ENCODE measurements at places on chromosomes 6 and 20.

DNA sequence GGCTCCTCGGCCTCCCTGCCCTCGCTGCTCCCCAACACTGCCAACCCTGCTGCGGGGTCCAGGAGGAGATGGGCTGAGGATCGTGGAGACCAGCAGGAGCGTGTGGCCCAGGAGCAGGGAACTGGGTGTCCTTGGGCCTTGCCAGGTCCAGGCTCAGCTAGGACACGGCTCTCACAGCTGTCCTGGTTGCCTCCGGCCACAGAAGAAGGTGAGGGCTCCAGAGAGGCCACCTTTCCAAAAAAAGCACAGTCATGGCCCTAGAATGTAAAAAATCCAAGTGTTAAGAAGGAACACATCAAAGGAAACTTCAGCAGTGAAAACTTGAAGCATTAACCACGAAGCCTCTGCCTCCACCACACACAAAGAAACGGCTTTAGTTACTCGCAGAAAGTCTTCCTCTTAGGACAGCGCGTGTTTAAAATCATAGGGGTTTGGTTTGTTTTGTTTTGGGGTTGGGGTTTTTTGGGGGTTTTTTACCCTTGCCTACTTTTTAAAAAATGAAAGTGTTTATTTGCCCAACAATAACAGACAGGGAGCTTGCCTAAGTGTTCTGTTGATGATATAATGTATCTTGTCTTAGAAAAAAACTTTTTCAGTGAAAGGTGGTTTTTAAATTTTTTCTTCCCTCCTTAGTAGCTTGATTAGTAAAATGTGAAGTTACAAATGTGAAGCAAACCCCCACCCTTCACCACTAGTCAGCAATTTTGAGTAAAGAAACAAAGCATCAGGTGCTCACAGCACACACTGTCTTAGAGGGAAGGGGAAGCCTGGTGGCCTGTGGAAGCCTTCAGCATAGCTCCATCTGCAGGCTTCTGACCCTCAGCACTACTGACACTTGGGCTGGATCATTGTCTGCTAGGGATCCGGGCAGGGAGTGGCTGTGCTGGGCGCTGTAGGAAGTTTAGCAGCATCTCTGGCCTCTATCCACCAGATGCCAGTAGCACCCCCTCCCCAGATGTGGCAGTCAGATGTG, 60.0 kb downstream of the PTPN1 start:
- peak; percentile 18 for DNase-seq

- DNase-seq = no peak
Observed at GRCh38 chr6:10421158-10421920, 6.5 kb upstream of the TFAP2A start.

DNA sequence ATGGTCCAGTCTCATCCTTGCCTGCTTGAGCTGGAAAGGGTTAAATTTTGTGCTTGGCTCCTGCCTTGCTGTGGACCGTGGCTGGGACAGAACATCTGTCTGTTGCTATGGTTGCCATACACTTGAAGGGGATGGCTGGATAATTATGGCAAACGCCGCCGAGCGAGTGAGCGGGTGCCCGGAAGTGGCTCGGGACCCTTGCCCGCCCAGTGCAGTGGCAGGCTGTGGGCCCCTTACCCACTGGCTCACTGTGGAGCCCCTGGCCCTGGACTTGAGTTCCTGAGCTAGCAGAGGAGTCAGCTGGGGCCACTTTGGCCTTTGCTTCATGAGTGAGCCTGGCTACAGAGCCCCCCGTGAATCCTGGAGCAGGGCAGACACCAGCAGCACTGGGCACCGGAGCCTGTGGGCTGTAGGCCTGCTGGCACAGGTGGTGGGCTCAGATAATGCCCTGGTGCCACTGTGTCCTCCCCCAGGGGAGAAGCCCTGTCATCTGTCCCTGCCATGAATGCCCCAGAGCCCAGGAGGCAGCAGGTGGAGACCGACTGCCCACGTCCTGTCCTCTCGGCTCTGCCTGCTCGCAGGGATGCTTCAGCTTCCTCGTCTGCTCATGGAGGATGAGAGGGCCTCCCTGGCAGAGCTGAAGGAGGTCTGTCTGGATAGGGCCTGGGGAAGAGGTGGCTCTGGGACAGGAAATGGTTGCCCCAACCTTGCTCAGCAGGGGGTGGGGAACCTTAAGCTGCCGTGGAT, 25.5 kb upstream of the NOL4L start:
- no peak for DNase-seq

DNA sequence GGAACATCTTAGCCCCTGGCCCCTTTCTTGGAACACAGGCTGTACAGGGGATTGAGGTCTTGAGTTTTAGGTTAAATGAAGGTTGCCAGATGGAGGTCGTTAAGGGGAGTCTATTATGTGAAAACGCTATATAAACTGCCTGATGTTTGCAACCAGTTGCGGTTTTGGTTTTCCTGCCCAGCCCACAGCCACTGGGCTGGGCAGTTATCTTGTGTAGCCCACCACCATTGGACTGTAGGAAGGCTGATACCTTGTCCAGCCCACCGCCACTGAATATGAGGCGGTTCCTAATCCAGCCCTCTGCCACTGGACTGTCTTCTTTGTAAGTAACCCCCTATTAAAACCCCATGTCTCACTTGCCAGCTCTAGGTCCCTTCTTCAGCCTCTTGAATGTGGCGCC, 42.3 kb upstream of the COL21A1 start:
- DNase-seq = no peak

- no peak for DNase-seq
Observed at GRCh38 chr20:3270051-3270450, 31.1 kb upstream of the SLC4A11 start.

DNA sequence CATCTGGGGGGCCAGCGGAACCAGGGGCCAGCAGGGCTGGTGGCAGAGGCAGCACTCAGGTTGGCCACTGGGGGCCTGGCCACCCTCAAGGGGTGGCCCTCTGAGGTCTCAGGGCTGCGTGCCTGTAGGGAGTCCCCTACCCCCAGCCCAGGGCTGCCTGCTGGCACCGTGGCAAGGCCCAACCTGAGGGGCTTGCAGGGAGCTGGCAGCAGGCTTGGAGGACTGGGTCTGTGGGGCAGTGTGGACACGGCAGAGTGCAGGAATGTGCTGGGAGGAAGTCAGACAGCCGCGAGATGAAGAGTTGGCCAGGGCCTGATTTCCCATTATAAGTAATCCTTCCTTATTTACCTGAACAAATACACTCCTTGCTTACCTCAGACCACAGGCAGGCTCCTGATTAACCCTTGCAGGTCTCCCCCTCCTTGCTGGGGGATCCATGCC, at the start of gene SPDEF:
TSS of gene SPDEF (minus strand) at position 299 of the 441 bp plus-strand sequence. CDS start 11,874 bp downstream, outside the sequence.
- DNase-seq = no peak

- no peak for DNase-seq
Observed at GRCh38 chr20:57675773-57676172, 34.0 kb downstream of the PMEPA1 start.

DNA sequence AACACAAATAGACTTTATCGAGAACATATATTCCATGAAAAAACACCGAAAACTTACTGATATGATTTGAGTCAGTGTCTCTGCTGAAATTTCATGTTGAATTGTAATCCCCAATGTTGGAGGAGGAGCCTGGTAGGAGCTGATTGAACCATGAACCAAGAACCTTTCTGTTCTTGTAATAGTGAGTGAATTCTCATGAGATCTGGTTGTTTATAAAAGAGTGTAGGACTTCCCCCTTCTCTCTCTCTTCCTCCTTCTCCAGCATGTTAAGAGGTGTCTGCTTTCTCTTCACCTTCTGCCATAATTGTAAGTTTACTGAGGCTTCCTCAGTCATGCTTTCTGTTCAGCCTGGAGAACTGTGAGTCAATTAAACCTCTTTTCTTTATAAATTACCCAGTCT, 1289.3 kb upstream of the CITED2 start:
- no peak for DNase-seq

DNA sequence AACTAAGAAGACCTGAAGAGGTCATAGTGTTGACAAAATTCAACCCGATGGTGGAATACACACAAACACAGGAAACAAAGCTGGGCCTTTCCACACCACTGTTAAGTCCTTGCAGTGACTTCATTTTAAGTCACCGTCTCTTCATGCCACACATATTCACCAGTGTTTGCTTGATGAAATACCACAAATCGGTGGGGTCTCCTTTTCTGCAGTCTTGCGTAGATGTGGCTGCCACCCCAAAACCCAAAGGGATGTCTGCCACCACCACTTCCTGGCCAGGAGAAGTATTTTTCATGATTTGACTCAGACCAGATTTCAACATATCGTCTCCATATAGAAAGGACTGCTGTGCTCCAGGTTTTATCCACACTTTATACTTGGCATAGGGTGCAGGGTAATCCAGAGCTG, 11.0 kb upstream of the COL10A1 start:
- no peak for DNase-seq

DNA sequence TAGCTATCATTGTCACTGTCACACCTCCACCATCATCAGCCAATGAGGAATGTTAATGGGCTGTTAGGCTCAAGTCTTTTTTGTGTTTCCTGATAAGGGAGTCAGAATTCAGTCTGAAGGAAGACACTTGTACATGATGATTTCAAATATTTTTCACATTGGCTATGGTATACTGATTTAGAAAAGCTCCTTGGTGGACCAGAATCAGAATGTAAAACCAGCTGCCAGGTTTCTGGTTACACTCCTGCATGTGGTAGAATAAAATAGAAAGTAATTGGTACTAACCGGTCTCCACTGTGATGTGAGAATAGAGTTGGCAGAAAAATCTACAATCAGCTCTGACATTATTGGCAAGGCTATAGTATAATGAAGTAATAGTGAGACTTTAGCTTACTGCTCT, 10.7 kb downstream of the COL9A1 start:
- no peak for DNase-seq

DNA sequence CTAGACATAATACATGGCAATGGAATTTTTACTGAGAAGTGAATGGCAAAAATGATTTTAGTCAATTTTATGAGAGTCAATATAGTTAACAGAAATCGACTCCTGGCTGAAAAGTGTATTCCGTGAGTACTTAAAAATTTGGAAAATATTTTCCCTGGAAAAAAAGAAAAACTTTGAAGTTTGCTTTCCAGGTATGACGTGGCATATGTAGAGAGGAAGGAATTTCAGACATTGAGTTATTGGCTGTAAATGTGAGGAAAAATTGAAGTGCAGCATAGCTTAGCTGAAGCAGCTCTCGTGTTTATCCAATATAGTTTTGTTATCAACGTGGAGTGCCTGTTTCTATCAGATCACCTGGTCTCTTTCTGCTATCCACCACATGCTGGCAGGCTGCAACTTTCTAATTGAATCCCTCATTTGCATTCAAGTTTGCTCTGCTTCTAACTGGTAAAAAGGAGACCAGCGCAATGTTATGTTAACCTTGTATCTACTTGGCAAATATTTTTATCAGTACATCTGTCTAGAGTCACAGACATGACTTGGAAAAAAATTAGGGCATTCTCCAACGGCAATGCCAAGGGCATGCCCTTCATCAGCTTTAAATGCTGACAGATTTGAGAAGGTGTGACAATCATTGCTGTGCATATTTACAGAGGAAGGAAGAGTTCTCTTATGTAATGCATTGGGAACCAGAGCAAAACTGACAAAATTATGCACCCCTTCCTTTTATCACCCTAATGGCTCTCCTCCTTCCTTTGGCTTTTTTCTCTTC, 1102.8 kb upstream of the FLRT3 start:
- no peak for DNase-seq
